Motor neuron (in vitro differentiated cells): ENCODE measurements at places on chromosomes 16 and 17.
A peak's percentile ranks its signal among the peaks of the same experiment; 100 is the strongest.

GRCh38 chr17:31677681-31678080 is 181.4 kb downstream of the COPRS start:
- ATAC-seq, result no peak

DNA sequence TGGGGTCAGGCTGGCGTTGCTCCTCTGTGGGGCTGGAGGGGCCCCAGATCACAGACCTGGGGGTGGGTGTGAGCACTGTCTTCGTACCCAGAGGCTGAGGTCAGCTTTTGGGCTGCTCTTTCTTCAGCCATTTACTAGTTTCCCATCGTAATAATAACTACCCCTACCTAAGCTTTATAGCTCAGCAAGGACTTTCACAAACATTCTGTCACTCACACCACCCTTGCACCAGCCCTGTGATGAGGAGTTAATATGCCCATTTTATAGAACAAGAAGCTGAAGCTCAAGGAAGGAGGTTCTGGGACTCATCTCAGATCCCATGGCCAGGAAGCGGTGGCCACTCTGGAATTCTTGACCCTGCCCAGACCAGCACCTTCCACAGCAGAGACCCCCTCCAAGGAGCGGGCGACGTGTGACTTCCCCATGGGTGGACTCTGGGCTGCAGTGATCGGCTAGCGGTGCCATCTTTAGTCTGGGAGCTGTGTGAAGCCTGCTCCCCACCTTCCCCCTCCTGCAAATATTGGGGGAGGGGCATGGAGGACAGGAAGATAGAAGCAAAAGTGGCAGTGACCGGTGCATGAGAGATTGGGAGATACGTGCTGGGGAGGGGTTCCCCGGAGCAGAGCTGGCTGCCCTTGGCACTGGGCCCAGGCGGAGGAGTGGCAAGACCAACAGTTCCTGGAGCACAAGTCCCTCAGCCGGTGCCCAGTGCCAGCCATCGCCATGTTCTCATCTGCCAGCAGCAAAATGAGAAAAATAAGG is 81.8 kb upstream of the TOB1 start:
- no peak for ATAC-seq

GRCh38 chr16:56012482-56012811 is 137.3 kb upstream of the CES5A start:
- no peak for ATAC-seq

- ATAC-seq, result no peak
These were observed 15.1 kb downstream of the C16orf54 start for GRCh38 chr16:29730649-29731048.

GRCh38 chr16:56202036-56202435 is 10.7 kb downstream of the GNAO1 start:
- ATAC-seq, result no peak

DNA sequence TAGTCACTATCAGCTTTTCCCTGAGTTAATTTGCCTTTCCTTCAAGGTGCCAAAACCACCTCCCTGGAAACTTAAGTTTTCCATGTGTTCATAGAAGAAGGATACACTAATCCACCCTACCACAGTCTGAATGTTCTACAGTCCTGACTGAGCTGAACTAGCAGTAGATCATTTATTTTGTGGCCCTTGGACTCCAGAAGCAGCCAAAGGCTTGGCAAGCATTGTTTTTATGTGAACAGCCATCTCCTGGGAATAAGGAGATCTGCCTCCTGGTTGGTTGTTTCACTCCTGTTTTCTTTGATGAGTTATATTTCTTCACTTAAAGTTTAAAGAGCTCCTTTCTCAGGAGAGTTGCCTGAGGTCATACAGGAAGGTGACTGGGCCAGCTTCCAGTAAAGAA is 634.6 kb upstream of the SOX9 start:
- no peak for ATAC-seq

DNA sequence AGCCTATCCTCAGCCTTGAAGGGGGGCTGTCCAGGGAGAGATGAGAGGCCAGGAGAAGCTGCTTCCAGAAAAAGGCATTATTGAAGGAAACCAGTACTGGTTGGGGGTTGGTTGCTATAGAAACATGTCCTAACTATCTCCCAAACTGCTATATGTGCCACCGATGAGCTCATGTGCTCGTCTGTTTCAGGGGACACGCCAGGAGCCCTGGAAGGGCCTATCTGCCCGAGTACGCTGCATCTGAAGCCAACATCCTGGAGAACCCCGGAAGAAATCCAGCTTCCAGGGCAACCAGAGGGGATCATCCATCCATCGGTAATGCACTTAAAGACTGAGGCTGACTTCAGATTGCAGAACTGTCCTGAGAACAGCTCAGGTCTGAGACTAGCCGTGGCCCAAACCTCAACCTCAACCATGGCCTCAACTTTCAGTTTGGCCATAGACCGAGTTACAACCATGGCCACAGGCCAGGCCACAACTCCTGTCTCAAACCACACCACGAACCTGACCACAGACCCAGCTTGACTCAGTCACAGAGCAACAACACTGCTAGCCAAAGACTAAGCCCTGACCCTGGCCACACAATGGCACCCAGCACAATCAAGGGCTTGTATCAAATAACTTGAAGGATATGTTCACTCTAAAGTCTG is 10.2 kb downstream of the PITPNM3 start:
- no peak for ATAC-seq

GRCh38 chr16:57807968-57808528 is 5.8 kb upstream of the KIFC3 start:
- peak; percentile 58 for ATAC-seq

DNA sequence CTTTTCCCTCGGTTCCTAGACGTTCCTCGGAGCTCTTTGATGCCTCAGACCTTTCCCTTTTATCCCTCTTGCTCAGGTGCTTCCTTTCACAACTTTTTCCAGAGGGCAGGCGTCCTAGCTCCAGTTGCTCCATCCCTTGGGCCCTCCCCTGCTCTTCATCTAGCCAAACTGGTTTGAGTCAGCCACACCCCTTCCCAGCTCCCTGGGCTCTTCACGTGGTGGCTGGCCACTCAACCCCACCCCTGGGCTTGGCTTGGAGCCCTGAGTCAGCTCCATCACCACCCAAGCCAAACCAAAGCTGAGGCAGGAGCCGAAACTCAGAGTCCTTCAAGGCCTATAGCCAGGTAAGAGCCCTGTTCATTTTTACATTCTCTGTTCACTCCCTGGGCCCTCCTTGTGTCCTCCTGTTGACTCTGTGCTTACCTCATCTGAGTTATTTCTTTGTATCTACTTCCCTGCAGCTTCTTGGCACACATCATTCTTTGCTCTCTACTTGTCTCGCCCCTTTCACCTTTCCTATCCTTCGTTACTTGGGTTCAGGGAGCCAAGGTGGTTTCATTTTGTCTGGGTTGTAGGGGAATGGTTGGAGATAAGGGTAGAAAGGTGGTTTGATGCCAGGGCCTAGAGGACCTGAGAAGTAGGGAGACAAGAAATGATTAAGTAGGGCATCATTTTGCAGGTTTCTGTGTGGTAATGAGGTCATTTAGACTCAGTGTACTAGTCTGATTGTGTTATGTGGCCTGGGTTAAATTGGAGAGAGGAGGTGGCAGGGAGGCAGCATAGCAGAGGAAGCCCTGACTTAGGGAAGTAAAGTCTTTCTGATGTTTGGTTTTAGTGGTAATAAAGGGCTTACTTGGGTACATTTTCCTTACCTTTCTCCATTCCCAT is 7.6 kb upstream of the PHKG2 start:
- peak; percentile 62 for ATAC-seq

- no peak for ATAC-seq
These were observed 5.1 kb downstream of the NUDT16L1 start for GRCh38 chr16:4698321-4699045.

- no peak for ATAC-seq
These were observed 2.9 kb downstream of the HEXIM1 start for GRCh38 chr17:45150911-45151809.

- ATAC-seq, result no peak
These were observed 170.8 kb upstream of the ASIC2 start for GRCh38 chr17:33463887-33464286.

DNA sequence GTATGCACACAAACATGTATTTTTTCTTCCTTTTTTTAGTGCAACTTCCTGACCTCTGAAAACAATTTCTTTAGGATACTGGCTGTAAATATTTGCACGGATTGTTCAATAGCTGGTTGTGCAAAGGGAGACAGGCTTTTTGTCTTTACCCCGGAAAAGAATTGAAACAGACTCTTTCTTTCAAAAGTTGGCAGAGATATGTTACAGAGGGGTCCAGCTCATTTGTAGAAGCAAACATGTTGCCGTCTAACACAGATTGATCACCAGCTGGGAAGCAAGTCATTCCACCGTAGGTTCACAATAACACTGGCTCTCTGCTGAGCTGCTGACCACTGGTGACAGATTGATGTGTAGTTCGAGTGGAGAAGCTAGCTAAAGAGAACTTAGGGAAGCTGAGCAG is 130.9 kb downstream of the STX8 start:
- ATAC-seq, result no peak

- ATAC-seq, result peak; percentile 89
These were observed 8.6 kb upstream of the UBE2I start for GRCh38 chr16:1300664-1301476.

GRCh38 chr17:8051831-8052230 is 13.0 kb downstream of the ALOX15B start:
- no peak for ATAC-seq

GRCh38 chr16:48101069-48101674 is 54.6 kb downstream of the ABCC12 start:
- no peak for ATAC-seq

DNA sequence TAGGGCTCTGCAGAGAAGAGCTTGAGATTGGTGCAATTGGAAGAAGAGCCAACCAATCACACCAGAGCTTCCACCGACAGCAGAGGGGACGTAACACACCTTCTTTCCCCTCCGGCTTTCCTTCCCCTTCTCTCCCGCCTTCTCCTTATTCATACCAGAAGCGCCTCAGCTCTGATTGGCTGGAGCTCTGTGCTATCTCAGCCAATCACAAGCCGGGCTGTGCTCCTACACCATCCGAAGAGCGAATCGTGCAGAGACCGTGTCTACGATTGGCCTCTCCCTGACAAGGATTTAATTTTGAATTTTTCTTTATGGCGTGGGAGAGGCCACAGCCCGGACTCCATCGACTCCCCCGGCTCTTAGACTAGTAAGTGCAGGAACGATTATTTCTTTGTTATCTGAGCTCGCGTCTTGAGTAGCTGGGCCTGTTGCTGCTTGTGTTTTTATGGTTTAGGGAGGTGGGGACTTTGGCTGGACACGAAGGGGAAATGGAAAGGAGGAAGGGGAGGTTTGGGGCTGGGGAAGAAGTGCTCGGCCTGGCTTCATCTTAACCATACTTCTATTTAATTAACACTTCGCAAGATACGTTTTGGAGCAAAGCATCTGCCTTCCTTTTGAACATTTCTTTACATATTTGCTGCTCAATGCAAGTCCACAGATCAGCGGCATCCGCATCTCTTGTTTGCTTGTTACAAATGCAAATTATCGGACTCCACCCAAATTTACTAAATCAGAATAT is at the start of gene PRR11:
Gene PRR11 (plus strand): TSS at position 308 of the 739 bp plus-strand sequence. CDS start 14,007 bp downstream, outside the sequence.
- ATAC-seq, result peak; percentile 90

DNA sequence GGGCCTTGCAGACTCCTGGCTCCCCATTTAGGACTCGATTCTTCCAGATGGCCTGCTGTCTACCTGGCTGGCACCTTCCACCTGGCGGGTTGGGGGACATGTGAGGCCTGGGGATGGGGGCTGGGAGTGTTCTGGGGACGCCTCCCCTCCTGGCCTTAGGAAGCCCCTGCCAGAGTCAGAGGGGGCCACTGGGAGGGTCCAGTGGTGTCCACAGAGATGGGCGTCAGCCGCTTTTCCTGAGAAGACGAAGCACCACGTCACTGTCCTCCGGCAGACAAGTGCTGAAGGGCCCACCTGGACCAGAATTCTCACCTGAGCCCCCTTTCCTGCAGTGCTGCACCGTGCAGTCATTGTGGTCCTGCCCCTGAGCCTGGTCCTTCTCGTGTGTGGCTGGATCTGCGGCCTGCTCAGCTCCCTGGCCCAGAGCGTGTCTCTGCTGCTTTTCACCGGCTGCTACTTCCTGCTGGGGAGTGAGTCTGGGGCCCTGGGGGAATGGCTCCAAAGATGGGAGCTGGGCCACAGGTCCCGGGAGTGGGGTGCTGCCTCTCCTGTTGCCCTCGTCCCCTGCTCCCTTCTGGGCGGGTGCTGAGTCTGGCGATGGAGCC is 2.9 kb downstream of the TMEM235 start:
- ATAC-seq, result no peak

GRCh38 chr16:27703121-27703520 is 153.2 kb downstream of the KATNIP start:
- no peak for ATAC-seq

GRCh38 chr17:47852113-47852949 is 1.4 kb upstream of the SP6 start:
- ATAC-seq, result no peak

DNA sequence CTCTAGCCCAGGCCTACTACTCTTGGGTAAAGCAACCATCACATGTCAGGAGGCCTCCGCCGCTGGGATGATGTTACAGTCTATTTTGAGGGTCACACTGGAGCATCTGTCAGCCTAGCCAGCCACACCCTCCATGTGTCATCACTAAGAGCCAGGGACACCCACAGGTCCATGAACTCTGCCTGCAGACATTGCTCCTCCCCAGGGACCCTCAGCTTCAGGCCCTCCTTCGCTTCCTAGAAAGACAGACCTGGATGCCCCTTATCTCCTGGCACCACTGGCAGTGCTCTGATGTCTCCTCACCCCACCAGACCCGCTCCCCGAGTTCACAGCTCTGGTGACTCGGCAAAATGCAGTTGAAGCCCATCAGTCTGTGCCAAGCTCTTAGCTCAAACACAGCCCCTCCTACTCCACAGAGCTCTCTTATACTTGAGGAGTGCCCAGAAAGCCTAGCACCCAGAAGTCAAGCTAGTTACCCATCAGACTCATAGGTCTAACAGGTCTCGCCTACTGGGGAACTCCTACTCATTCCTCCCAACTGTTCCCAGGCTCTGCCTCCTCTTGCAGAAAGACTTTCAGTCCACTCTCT is 5.9 kb downstream of the RANBP10 start:
- ATAC-seq, result peak; percentile 95

- no peak for ATAC-seq
These were observed 27.1 kb downstream of the PELP1 start for GRCh38 chr17:4676791-4677190.

DNA sequence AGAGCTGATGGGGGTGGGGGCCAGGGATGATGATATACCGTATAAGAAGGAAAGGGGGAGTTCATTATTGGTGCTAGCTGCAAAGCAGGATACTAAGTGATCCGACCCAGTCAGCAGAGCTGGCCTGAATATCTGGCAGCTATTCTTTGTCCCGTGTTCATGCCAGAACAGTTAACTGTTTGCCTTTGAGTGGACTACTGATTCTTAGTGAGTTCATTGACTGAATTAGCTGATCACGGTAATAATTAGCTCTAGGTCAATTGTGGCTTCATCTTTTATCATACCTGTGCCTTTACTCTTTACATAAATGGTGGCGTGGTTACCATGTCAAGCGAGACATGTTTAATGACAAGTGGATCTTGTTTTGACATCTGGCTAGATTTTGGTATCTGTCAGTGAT is 5.3 kb downstream of the KPNB1 start:
- ATAC-seq, result no peak
